Gastrocnemius medialis (tissue), 4 donors: ENCODE measurements at places on chromosomes 7 and 10.

- DNase-seq: no peak
These were observed 13.1 kb downstream of the UNC5B start for GRCh38 chr10:71225291-71226058.

DNA sequence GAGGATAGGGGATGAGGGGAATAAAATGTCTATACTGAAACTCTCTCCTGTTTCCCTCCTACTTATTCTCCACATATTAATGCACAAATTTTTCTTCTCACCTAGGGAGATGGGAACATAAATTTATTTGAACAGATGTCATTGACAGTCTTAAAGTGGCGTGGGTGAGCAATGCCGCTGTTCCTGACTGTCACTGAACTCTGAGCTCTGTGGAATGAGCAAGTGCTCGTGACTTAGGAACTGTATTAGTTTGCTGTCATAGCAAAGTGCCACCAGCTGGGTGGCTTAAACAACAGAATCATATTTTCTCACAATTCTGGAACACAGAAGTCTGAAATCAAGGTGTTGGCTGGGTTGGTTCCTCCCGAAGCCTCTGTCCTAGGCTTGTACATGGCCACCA, 29.1 kb downstream of the INPP5F start:
- no peak for DNase-seq

DNA sequence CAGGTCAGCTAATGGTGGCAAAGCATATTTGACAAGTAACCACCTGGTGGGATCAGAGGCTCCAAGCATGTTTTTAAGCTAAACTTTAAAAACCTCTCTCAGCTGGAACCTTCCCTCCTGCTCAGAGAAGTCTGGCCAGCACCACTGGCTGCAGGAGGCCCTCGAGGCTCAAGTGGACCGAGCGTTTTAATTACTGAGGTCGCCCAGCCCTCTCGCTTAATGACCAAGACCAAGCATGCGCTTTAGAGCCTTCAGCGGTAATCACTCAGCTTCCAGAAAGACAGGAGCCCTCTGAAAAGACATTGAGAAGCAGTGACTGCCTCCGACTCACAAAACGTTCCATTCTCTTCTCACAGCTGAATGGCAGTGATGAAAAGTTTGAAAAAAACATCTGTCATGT, 383.4 kb upstream of the ADARB2 start:
- DNase-seq: no peak

DNA sequence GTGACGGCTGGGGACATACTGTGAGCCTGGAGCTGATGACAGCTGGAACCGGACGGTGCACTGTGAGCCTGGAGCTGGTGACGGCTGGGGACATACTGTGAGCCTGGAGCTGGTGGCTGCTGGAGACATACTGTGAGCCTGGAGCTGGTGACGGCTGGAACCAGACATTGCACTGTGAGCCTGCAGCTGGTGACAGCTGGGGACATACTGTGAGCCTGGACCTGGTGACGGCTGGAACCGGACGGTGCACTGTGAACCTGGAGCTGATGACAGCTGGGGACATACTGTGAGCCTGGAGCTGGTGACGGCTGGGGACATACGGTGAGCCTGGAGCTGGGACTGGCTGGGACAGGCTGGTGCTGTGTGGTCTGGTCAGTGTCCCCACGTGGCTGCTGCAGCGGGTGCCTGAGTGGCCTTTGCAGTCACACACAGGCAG, 47.9 kb downstream of the PTPRN2 start:
- no peak for DNase-seq

DNA sequence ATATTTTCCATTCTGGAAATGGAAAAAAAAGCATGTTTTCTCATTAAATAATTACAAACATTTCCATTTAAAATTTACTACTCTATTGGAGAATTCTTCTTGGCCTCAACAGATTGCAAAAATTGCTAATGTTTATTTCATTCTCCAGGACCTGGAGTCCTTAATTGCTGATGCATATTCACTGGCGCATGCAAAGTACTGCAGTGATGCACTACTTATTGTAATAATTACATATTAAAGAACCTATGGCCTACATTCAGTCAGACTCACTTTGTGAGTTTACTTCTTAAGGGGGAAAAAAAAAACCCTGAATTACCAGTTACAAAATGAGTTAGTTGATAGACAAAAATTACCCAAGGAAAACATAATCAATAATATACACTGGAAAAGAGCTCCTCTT, 391.0 kb upstream of the LRRTM3 start:
- DNase-seq: no peak

GRCh38 chr10:69684020-69684980, 54.3 kb downstream of the FAM241B start:
- DNase-seq: no peak

- peak; percentile 43 for DNase-seq
These were observed 9.2 kb downstream of the AQP1 start for GRCh38 chr7:30920584-30921539.

DNA sequence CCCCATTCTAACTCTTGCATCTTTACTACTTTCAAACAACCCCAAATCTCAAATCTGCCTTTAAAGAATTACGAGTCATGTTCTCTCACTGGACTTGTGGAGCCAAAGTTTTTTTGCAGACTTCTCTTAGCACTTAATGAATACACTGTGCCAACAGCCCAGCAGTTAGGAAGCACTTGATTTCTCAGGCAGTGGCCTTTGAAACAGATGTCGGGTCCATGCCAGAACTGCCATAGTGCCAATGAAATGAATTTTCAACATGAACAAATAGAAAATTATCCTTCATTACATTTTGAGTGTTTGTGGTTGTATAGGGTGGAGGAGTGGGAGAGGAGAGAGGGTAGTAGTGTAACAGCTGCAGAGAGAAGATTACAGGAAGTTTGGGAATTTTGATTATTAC, 5.9 kb downstream of the BORCS7 start:
- DNase-seq: no peak

DNA sequence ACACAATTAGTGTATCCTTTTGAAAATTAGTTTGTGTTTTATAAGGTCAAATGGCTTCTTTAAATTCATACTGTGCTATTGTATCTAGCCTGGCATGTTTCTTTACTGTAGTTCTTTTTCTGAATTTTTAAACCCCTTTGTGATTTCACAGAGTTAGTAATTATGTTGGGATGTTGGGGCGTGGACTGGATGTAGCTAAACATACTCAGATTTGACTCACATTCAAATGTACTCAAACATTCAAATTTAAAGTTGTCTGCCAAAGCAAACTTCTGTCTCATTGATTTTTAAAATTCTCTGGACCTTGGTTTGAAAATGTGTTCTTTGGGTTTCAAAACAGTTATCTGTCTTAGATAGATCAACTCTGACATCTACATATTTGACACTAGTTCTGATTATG, 7.2 kb upstream of the NRP1 start:
- no peak for DNase-seq

- no peak for DNase-seq
These were observed 534.9 kb downstream of the DNAJB6 start for GRCh38 chr7:157871681-157872080.

DNA sequence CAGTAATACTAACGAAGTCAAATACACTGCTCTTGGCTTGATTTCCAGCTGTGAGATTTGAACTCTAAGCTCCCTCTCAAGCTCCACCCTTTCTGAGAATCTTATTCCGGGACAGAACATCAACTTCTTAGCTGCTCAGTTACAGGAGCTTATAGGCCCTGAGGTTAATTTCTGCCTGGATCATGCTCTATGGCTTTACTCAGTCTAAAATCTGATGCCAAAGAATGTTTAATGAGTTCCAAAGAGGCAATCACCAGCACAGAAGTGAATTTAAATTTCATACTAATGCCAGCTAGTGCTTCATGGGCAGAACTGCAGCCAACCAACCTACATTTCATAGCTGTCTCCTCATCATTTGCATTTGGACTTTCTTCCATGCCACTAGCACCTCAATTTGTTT, 707.2 kb downstream of the MAGI2 start:
- no peak for DNase-seq

DNA sequence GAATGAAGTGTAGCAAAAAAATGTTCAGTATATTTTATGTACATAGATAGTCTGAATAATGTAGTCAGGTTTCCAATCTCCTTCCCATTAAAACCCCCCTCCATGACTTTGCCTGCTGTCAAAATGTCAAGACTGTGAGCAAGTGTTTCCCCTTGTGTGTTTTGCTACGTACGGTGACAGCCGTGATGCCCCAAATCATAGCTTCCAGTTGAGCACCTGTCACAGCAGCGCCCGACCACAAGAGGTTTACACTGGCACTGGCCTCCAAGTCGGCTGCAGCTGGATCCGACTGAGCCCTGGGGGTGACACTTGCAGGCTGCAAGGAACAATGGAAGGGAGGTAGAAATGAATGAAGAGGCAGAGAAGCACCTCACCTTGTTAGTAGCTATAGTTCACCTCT, 62.3 kb downstream of the LAMB4 start:
- DNase-seq: no peak

- no peak for DNase-seq
These were observed 212.0 kb downstream of the DNAJB6 start for GRCh38 chr7:157548691-157549303.

- no peak for DNase-seq
These were observed 10.5 kb upstream of the SRPK2 start for GRCh38 chr7:105399043-105399725.

DNA sequence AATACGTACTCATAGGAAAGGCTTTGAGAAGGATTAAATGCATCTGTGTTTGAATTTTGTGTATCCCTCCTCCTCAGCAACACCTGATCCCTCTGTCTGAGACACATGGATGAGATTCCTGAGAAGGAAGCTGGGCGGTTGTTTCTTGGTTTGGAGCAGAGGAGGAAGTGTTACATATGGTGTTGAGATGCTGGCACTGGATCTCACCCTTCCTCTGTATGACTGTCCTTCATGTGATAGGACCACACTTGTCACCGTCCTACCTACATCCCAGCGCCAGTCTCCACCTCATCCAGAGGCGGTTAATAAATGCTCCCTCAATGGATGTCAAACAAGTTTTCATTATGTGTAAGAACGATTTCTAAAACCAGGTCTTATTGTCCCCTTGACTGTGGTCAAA, 49.4 kb upstream of the KLF6 start:
- no peak for DNase-seq

GRCh38 chr10:110962443-110962842, 43.0 kb downstream of the SHOC2 start:
- DNase-seq: no peak

DNA sequence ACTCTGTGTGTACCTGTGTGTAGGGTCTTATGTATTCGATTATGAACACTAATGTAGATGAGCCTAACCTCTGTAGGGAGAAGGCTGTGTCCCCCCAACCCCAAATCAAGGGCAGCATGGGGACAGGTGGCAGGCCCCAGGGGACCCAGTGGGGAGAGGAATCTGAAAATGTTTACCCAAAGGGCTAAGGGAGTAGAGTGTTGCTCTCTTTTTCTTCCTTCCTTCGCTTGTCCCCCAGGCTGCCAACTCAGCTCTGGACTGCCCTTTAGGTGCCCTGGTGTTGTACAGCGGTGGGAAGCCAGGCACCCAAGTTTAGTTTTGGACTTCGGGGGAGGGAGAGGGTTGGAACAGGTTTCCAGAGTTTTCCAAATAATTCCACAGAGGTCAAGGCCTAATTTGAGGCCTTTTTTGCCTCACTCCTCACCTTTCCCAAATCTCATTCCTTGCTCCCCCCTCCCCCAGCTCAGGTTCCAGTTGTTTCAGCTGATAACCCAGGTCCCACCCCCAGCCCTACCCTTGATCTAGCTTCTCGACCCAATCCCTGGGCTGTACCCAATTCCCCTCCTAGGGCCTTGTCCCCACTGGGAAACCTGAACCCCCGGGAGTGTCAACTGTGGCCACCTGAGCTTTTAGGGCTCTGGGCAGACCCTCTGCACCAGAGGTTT, 9.1 kb upstream of the PAX2 start:
- no peak for DNase-seq

DNA sequence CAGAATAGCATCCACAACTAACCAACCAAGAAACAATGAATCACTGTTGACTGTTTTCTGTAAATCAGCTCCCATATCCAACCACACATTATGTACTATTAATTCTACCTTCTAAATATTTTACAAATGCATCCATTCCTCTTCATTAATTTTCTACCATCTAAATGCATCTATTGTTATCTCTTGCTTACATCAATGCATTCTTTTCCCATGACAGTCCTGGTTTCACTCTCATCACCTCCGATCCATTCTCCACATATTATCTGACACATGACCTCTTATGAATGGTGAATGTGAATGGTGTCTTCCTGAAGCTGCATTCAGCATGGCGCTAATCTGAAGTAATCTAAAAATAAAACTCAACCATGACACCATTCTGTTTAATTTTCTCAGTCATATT, 153.8 kb upstream of the CALCR start:
- no peak for DNase-seq

DNA sequence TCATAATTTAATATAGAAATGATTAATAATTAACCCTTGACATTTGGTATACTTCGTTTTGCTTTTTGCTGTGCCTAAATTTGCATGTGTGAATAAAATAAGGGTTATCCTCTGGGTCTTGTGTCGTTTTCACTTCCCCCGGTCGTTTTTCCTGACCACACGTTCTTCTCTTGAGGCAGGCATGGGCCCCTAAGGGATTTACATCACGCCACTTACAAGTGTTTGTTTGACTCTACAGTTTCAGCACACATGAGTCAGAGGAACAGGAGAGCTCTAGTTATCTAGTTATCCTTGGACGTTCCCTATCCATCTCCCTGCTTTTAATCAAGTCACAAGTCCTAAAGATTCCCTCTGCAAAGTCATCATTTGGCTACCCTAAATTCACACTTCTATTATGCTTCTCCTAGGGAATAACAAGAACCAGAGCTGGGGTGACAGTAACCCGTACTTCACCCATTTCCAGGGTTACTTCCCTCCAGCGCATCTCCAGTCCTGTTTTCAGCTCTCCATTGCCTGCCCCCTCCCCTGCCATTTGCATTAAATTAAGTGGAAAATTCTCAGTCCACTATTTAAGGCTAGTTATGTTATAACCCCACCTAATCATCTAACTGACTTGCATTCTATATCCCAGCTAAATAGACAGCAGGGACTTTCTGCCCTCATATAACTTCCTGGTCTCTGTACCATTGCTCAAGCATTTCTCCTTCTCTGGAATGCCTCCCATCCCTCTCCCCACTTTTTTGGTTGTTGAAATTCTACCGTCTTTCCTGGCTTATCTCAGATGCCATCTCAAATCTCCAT, 206.9 kb downstream of the PTEN start:
- no peak for DNase-seq

GRCh38 chr7:11175371-11175770, 201.7 kb downstream of the PHF14 start:
- no peak for DNase-seq
